ENCODE measurements at places on chromosomes 6 and 20.

DNA sequence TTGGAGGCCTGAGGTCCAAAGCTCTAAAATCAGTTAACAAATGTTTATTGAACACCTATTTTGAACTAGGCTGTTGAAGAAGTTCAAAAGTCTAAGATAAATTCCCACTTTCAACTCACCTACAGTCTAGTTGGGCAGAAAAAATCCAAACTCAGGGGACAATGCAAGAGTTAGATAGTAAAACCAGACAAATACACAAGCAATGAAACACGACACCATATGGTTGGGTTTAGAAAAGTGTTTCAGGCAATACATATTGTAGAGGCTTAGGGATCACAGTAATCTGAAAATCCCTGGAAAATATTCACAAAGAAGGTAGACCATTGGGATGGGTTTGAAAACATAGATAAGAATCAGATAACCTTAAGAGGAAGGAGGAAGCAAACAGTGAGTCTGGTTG lies 1.3 kb upstream of the CARMIL1 start:
- DNase-seq, result no peak

- no peak for DNase-seq
These were observed 10.2 kb downstream of the UNC5CL start for GRCh38 chr6:41028561-41029412.

- no peak for DNase-seq
These were observed 226.0 kb downstream of the BMP7 start for GRCh38 chr20:57040466-57040865.

DNA sequence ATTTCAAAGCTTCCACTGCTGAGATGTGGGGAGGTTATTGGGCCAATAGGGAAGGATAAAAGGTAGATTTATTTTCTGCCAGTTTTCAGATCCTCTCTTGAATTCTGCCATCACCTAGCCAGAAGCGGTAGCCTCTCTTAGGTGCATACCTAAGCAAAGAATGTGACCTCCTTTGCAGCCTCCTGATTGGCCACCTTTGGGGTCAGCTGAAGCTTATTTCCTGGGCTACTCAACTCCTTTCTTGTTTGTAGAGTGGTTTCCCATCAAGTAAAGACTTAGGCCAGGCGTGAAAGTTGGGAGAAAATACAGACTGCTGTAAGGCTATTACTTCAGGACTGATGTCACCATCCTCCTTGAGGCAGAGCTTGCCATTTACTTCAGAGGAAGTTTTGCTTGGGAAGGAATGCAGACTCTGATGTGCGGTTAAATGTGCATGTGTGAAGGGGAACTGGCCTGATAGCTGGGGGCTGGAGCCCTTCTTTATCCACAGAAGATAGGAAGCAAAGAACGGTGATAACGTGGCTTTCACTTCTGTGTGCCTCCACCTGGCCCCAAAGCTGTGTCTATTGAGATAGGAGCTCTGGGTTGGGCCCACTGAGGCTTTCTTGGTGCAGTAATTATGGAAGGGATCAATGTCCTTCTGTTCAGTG lies 70.1 kb downstream of the TRMT11 start:
- DNase-seq, result no peak

- DNase-seq, result no peak
These were observed 28.7 kb downstream of the TXNDC5 start for GRCh38 chr6:7881765-7882500.

DNA sequence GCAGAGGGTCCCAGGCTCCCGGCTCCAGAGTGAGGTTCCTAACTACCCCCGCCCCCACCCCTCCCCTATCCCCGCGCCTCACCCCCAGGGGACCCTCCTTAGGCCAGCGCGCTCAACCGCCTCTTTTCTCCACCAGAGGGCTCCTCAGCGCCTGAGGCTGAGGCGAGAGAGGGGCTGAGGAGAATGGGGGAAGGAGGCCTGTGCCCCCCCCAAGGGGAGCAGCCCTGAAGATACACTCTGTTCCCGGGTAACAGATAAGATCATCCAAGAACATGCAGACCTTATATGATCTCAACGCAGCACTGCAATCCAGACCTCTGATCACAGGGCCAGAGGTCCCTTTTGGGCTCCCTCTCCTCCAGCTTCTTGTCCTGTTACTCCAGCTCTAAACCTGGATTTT lies 43.3 kb upstream of the MRPS10 start:
- DNase-seq, result no peak

DNA sequence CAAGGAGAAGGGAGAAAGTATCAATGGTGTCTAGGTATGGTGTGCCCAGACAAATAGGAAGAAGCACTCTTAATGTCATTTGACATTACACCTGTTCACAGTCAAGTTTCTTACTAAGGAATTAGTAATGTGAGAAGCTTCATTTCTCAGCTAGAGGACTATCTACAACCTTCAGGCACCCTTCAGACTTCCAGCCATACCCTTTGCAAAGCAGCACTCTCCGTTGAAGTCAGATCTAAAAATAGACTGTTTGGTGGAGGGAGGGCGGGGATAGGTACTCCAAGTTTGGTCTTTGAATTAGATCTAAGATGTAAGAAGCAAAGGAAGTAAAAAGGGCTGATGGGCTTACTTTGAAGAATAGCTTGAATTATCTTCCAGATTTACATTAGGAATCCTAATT lies 311.1 kb downstream of the SLC35F1 start:
- DNase-seq, result no peak

DNA sequence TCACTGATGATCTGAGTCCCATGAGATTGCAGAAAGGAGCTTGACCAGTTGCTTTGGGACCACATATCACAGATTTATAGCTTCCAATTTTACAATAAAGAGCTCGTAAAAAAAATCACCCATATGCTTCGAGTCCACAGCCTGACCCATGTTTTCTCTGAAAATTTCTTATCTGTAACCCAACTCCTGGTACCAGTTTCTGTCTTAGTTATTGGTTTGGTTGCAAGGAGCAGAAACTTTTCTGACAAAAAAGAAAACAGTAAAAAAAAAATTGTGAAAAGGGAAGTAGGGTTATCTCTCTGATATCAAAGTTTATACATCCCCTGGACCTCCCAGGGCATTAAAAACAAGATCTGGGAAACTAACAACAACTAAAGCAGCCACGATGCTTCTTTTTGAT lies 30.8 kb upstream of the BPIFA2 start:
- DNase-seq, result no peak

DNA sequence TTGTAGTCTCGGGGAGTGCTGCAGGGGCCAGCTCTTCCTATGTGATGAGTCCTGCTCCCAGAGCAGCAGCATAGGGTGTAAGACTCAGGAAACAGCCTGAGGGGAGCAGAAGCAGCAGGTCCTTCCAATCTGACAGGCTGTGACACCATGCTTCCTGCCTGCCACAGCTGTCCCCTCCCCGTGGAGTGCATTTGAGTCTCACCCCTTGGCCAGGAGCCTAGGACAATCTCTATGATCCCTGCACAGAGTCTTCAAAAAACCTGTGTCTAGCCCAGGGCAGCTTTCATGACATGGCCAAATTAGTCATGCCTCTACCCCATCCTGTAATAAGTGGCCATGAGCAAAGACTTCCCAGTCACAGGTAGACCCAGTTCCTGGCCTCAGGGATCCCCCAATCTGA lies 23.1 kb upstream of the LRFN2 start:
- no peak for DNase-seq

GRCh38 chr6:160328447-160328846 lies 19.7 kb upstream of the SLC22A3 start:
- no peak for DNase-seq

DNA sequence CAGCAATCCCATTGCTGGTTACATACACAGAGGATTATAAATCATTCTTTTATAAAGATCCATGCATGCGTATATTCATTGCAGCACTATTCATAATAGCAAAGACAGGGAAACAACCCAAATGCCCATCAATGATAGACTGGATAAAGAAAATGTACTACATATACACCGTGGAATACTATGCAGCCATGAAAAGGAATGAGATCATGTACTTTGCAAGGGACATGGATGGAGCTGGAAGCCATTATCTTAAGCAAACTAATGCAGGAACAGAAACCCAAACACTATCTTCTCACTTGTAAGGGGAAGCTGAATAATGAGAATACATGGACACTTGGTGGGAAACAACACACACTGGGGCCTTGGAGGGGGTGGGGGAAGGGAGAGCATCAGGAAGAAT lies 529.7 kb downstream of the TBC1D32 start:
- DNase-seq, result no peak

DNA sequence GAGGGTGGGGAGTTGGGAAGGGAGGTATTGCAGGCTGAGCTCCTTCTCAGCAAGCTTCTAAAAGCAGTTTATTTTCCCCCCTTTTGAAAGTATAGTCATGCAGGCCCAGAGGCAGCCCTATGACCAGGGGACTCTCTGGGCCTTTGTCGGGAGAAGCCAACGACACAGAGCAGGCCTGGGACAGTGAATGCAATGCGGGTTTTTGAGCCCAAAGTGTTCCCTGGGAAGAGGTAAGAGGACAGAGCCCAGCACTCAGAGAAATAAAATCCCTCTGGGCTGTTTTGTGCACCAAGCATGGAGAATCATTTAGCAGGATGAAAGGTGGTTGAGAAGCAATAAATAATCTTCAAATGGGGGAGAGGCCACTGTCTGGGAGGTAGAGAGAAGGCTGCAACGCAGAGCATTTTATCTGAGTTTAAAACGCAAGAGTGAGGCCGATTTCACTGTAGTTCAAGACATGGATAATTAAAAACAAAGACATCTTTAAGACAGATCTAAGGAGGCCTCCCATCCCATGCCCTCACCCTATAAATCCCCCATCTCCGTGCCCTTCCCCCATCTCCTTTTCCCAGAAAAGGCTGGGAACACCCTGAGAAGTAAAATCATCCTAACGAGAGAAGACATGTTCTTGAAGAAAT lies 237.5 kb downstream of the CDC5L start:
- DNase-seq, result no peak

All from memory B cell (primary cell).